ENCODE measurements at places on chromosomes 3 and 15.

DNA sequence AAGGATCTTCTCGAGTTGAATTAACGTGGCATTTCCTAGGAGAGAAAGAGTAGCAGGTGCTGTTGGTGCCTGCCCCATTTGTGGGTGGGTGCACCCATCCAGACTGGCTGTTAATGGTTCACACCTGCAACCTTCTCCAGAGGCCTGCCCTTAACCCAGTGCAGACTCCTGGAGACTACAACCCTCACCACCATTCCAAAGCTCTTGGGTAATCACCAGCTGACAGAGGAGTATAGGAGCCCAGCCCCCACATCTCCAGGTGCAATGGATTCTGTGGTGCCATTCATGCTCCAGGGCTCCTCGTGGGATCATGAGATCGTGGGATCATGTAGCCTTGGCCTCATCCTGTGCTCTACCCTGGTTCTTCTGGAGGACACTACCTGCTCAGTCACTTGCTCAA lies 60.2 kb downstream of the SEMA5B start:
- DNase-seq, result no peak

GRCh38 chr3:111862974-111863373 lies 3.9 kb downstream of the PHLDB2 start:
- no peak for DNase-seq

DNA sequence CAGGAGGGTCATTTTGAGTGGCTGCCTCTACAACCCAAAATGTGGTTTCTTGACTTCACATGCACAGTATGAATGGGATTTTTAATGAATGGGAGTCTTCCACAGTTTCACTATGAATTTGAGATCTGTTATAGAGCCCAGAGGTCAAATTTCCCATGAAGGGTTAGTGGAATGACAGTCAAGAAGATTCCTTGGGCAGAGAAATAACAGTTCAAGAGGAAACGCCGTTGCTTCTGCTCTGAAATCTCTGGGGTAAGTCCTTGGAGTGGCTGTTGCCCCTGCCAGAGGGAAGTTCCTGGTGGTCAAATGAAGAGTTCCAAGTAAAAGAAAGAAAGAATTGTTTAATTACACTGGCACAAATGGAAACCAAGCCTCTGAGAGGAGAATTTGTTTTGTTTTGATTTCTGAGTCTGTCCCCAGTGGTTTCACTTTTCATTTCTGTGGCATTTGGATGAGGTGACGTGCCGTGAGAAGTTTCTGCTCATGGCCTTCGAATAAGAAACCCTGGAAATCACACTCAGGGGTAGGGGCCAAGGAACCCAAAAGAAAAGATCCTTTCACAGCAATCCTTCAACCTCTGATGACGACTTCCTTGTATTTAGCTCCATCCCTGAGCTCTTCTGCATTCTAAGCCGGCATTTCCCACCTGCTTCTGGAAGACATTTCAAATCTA lies 77.5 kb upstream of the IL12A start:
- no peak for DNase-seq

- no peak for DNase-seq
These were observed 73.4 kb downstream of the FBLN2 start for GRCh38 chr3:13622356-13622755.

GRCh38 chr3:143128227-143128955 lies 8.8 kb downstream of the CHST2 start:
- DNase-seq, result no peak

- DNase-seq, result no peak
These were observed 19.9 kb upstream of the CACNA2D2 start for GRCh38 chr3:50523279-50523811.

DNA sequence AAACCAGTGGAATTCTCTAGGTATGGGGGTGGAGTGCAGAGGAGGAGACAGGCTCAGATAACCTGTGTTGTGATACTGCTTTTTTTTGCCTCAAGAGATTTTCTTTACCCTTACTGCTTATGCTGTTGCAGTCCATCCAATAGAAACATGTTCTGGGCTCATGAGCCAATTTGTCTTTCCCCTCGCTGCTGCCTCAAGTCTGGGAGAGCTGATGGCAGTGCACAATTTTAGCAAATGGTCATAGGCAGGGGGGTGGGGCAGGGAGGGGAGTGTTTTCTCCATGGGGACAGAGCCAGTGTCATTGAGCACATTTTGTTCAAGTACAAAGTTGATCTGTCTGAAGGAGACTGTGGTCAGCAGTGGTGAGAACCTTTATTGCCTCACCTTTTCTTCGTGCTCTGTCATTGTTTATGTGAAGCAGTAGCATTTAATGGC lies 134.9 kb downstream of the MBNL1 start:
- no peak for DNase-seq

- DNase-seq, result no peak
These were observed 18.1 kb downstream of the FBN1 start for GRCh38 chr15:48627260-48627940.

DNA sequence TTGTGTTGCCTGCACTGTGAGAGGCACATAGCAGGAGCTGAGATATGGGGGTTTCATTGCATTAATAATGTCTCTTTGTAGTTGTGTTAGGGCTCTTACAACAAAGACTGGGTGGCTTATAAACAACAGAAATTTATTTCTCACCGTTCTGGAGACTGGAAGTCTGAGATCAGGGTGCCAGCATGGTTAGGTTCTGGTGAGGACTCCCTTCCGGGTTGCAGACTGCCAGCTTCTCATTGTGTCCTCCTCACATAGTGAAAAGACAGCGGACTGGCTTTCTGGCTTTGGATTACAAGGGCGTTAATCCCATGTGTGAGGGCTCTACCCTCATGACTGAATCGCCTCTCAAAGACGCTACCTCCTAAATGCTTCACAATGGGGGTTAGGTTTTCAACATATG lies 20.6 kb downstream of the TMEM108 start:
- DNase-seq, result no peak

GRCh38 chr3:52481819-52482521 lies 13.2 kb upstream of the STAB1 start:
- DNase-seq, result no peak

- DNase-seq, result no peak
These were observed 2.2 kb downstream of the POLG start for GRCh38 chr15:89332446-89332845.

GRCh38 chr3:197238842-197239241 lies 59.6 kb downstream of the DLG1 start:
- DNase-seq, result no peak

GRCh38 chr3:114093596-114093995 lies 37.1 kb downstream of the QTRT2 start:
- no peak for DNase-seq

DNA sequence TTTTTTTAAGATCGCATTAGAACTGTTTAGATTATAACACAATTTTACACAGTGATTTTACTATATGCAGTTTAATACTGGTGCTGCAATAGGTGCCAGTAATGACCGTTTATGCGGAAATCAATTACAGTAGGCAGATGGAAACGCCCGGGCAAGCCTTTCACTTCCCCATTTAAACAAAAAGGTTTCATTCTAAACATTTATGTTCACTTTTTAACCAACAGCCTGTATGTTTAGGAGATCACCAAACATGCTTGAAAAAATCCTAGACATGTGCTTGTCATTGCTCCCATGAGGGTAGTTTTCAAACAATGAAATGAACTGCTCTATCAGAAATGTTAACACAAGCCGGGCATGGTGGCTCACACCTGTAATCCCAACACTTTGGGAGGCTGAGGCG lies 2.7 kb downstream of the BNIP2 start:
- no peak for DNase-seq

GRCh38 chr15:99090011-99090699 lies 14.7 kb upstream of the SYNM start:
- DNase-seq, result no peak

DNA sequence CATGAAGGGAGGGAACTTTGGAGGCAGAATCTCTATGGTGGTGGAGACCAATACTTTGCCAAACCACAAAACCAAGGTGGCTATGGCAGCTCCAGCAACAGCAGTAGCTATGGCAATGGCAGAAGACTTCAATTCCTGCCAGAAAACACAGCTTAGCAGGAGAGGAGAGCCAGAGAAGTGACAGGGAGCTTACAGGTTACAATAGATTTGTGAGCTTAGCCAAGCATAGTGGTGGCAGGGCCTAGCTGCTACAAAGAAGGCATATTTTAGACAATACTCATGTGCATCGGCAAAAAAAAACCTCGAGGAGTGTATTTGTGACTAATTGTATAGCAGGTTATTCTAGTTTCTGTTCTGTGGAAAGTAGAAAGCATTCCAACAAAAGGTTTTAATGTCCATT lies 6.4 kb upstream of the CSTA start:
- no peak for DNase-seq

- no peak for DNase-seq
These were observed 292.9 kb upstream of the PDZRN3 start for GRCh38 chr3:73917643-73918042.

DNA sequence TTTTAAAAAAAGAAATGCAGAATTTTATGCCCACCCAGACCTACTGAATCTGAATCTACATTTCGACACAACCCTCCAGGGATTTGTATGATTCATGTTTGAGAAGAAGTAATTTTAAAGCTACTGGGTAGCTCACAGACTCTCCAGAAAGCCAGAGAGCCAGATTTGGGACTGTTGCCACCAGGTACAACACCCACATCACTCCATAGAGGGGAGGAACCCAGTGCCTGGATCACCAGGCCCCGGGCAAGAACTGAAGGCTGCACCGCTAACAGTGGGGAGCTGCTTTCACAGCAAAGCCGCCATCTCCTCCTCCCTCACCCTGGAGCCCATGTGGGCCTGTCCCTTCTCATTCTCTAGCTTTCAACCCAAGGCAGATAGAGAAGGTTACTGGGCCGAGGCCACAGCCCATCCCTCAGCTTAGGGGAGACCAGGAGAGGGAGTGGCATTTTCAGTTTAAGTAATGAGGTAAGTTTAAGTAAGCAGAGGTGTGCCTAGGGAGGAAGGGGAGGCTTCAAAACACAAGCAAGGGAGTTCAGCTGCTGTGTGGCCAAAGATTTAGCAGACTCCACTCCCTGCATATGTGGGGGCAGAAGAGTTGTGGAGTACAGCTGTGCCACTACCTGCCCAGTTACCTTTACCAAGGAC lies 109.8 kb downstream of the IL12A start:
- no peak for DNase-seq

DNA sequence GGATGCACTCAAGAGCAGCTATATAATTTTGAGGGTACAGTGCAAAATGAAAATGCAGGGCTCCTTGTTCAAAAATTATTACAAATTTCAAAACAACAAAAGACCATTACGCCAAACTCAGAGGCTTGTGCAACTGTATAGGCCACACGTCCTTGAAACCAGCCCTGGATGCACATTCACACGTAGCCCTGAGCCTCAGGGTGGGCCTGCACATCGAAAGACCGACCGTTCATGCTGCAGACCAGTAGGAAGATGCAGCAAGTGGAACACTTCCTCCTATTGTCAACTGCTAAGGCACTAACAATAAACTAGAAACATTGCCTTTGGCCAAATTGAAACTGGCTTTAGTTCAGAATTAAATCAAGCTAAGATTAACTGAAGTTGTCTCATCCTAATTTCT lies 174.7 kb downstream of the SHOX2 start:
- no peak for DNase-seq

- DNase-seq, result no peak
These were observed 55.0 kb downstream of the UBE2E2 start for GRCh38 chr3:23258110-23258509.

GRCh38 chr3:44056446-44057240 lies 185.0 kb upstream of the TOPAZ1 start:
- DNase-seq, result no peak

- DNase-seq, result no peak
These were observed 274.8 kb downstream of the BBX start for GRCh38 chr3:107797586-107797985.

GRCh38 chr3:73453666-73454065 lies 171.1 kb downstream of the PDZRN3 start:
- no peak for DNase-seq

DNA sequence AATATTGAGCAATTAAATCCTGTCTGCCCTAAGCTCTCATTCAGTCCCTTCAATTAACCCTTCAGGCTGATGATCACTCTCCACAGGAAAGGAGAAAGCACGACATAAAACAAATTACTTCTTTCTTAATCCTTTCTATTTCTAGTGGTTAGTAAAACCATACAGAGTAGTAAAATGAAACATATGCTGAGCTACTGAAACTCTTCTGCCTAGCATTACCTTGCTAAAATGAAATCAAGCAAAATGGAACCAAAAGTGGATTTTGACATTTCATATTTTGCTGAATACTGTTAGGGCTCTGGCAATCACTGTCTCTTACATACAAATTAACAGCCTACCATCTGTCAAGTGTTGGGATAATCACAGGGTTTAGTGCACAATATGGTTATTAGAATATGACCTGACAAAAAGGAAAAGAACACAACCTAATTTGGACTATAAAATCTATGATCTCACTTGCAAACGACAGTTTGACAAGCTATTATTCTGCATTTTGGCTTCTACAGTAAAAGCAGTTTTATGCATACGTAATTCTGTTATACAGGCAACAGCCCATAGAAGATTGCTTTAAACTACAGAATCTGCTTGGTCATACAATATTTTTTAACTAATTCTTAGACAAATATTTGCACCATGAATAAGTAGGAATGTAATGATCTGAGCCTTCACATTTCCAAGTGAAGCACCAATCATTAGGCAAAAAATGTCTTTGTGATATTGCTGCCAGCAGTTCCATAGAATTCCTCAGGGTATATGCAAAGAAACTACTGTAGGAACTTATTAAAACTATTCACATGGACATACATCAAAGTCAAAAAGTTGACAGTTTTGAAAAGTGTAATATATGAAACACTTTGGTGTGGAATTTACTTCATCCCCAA lies 105.0 kb downstream of the FHIT start:
- no peak for DNase-seq

DNA sequence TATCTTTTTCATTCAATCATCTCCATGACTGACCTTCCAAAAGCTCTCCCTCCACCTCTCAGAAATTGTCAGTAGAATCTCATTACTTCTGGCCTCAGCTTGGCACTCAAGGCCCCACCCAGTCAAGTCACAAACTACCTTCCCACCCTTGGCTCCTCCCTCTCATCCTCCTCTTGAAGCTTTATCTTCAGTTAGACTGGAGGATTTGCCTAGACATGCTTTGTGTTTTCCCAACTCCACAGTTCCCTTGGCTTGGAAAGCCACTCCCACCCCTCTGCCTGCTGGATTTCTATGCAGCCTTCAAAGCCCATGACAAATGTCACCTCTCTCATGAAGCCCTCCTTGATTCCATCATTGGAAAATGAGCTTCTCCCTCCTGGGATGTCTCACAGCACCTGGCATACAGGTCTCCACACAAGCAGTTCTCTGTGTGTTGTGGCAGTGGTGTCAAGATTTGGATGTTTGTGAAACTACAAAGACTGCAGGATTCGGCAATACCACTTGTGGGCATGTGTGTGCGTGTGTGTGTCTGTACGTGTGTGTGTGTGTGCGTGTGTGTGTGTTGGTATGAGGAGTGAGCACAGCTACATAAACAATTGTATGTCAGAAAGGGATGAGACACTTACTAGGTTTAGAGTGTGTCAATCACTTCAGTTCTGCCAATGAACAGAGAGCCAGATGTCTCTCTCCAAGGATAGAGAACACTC lies 45.3 kb upstream of the VPS8 start:
- no peak for DNase-seq
